ENCODE measurements at places on chromosomes 5 and 9.

- DNase-seq = peak; percentile 11
Measured at GRCh38 chr5:138725818-138726416, 27.3 kb upstream of the CTNNA1 start.

- no peak for DNase-seq
Measured at GRCh38 chr9:36276254-36276653, 18.0 kb upstream of the GNE start.

DNA sequence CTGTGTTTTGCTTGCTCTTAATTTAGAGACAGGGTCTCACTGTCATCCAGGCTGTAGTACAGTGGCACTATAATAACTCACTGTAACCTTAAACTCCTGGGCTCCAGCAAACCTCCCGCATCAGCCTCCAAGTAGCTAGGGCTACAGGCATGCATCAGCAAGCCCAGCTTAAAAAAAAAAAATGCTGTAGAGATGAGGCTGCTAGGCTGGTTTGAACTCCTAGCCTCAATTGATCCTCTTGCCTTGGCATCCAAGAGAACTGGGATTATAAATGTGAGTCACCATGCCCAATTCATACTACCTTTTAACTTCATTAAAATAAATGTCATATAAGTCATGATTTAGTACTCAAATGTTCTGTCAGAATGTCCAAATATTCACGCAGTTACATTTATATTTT lies 2195.7 kb upstream of the C9orf72 start:
- DNase-seq = no peak

GRCh38 chr9:136441191-136441680 lies 1.6 kb upstream of the INPP5E start:
- no peak for DNase-seq

DNA sequence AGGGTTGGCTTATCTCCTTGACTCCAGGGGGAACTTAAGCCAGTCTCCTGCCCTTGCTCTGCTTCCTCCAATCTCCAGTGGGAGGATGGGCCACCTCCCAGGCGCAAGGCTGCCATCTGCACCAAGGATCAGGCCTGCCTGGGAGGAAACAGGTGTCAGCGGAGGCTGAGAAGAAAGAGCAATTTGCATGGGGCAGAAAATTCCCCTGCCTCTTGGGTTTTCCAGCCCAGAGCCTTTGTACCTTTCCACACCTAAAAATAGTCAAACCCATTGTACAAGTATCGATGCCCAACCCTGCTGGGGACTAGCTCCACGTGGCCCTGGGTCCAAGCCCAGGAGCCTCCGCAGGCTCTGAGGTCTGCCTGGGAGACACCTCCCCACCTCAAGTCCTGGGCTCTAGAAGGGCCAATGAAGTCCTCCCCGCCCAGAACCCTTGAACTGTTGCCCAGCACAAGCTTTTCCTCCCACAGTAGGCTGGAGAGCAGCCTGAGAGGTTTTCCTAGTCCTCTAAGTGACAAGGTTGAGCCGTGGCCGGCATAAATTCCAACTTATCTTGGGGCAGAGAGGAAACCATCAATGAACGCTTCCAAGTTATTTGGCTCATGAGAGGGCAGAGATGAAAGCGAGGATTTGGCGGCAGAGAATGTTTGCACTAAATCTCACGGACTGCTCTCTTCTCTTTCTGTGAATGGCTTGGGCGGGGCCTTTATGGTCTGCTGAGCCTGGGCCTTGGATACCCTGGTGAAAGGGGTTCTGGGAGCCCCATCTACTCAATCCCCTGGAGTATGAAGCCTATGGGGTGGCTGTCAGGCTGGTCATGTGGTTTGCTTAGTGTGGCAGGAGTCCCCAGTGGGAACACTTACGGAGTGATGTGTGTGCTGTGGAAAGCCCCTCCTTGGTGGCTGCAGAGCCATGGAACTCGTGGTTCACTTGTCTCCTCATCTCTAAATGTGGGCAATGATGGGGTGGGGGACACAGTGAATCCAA lies 15.6 kb downstream of the JADE2 start:
- no peak for DNase-seq

DNA sequence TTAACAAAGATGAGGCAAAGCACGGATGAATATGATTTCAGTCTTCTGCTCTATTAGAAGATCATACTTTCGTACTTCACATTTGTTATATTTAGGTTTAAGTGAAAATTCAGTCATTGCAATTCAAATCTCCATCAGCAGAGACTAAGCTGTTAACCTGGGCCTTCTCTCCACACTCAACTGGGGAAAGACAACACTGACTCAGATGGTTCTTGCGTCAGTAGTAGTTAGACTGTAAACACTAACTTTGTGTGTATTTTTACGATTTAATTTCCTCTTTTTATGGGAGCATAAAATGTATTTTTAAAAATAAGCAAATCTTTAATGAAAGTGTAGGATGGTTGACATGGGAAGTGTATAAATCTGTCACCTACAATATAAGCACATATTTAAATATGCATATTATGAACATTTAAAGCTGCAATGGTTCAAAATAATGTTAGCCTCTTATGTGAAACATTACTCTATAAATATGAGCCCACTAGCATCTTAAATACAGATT lies 42.7 kb upstream of the ZNF608 start:
- no peak for DNase-seq

- no peak for DNase-seq
Measured at GRCh38 chr5:83414601-83415000, 56.9 kb upstream of the VCAN start.

GRCh38 chr5:97002983-97003382 lies 67.1 kb downstream of the LNPEP start:
- no peak for DNase-seq

GRCh38 chr9:122232796-122233306 lies 4.1 kb upstream of the LHX6 start:
- DNase-seq = no peak

- no peak for DNase-seq
Measured at GRCh38 chr5:153885141-153885540, 153.6 kb downstream of the FAM114A2 start.

GRCh38 chr5:75363111-75363510 lies 26.1 kb downstream of the HMGCR start:
- DNase-seq = no peak

DNA sequence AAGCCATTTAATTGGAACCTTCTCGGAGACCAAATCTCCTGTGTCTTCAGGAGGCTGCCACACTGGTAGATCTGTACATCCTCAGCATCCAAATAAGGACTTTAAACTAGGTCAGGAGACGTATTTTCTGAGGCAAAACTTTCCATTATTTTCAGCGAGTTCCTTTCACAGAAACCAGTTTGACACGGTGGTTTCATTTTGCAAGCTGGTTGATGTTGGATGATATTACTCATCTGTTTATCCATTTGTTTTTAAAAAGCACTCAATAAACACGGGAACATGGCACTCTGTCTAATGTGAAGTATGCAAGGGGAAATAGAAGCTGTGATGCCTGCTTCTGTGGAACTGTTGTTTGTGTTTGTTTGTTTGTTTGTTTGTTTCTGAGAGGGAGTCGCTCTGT lies 199.6 kb downstream of the ERCC6L2 start:
- no peak for DNase-seq

DNA sequence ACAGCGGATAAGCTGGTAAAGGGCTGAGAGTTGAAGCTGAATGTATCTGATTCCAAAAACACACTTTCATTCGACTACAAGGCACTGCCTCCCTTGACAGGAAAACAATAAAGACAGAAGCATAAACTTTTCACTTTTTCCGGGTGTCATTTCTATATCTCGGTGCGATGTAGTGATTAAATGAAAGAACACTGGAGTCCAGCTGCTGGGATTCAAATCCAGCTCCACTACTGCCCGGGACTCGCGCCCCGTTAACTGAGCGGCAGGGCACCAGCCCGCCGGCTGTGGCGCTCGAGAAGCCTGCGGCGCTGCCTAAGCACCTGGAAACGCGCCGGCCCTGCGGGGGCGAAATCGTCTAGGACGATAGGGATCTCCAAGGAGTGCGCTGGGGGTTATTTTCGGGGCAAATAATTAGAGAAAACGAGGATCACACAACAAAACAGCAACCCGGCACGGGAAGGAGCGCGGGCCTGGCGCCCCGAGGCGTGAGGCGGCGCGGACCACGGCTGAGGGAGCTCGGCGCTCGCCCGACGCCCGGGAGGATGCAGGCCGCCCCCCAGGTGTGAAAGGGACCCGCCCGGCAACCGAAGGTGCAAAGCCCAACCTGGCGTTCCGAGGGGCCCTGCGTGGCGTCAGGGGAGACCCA lies 837 bp downstream of the UIMC1 start:
- peak; percentile 70 for DNase-seq

- DNase-seq = no peak
Measured at GRCh38 chr9:134057307-134057657, 10.5 kb downstream of the BRD3 start.

DNA sequence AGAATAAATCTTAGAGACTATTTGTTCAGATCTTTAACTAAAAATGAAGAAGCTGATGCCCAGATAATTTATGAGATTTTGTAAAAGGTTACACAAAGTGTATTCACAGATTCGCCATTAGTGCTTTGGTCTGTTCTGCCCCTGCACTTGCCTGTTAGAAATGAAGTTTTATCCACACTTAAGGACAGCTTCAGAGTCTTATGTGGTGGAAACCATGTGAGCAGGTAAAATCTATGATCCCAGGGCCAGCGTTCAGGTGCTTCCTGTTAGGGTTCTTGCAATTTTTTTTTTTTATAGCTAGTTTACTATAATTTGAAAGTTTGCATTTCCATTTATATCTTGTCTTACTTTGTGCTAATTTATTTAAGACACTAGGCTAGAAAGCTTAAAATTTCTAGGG lies 561.6 kb downstream of the PRR16 start:
- no peak for DNase-seq

- no peak for DNase-seq
Measured at GRCh38 chr5:93566091-93566490, 14.9 kb downstream of the NR2F1-AS1 start.

DNA sequence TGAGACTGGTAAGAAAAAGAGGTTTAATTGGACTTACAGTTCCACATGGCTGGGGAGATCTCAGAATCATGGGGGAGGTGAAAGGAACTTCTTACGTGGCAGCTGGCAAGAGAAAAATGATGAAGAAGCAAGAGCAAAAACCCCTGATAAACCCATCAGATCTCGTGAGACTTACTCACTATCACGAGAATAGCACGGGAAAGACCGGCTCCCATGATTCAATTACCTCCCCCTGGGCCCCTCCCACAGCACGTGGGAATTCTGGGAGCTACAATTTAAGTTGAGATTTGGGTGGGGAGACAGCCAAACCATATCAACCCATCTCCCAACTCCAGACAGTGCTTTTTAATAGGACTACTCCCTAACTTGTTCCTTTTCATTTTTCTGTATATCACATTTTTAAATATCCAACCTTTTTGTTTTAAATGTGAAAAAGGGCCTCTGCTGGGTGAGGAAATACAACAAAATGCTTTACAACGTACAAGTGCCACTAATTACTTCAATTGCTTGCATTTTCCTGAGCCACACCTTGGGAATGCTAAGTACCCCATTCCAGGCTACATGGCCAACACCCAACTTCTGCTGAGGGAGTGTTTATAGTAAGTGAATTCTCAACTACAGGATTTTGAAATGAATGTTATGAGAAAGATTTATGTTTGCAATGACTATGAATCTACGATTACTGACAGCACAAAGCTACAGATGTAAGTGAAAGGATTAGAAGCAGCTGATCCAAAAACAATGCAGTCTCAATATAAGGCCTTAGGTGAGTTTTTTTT lies 294.1 kb upstream of the CD180 start:
- DNase-seq = peak; percentile 41

GRCh38 chr9:223152-223551 lies 8.5 kb downstream of the DOCK8 start:
- no peak for DNase-seq

DNA sequence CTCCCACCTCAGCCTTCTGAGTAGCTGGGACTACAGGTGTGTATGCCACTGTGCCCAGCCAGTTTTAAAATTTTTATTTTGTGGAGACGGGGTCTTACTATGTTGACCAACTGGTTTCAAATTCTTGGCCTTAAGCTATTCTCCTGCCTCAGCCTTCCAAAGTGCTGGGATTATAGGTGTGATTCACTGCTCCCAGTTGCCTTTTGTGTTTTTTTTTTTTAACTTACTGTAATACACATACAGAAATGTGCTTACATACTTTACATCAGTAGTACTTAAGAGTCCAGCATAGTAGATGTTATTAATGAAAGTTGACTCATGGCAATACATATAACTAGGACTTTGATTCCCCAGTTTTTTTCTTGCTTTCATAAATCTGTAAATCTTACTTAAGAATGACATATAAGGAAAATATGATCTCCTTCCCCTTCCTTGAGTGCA lies 4.7 kb downstream of the MAN2A1 start:
- no peak for DNase-seq

GRCh38 chr5:138778234-138778633 lies 25.0 kb downstream of the CTNNA1 start:
- DNase-seq = no peak

DNA sequence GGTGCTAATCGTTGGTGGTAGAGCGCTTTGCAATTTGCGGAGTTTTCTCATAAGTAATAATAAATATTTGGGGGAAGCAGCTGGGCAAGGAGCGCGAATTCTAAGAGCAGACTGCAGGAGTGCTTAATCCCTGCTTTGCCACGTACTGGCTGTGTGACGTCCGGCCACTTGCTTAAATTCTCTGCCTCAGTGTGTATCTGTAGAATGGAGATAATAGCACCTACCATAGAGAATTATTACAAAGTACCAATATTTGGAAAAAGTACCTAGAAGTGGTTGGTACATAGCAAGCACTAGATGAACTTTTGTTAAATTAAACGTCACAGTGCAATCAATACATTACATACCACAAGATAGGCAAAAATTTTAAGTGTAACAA lies 598 bp upstream of the TMED7 start:
- no peak for DNase-seq

DNA sequence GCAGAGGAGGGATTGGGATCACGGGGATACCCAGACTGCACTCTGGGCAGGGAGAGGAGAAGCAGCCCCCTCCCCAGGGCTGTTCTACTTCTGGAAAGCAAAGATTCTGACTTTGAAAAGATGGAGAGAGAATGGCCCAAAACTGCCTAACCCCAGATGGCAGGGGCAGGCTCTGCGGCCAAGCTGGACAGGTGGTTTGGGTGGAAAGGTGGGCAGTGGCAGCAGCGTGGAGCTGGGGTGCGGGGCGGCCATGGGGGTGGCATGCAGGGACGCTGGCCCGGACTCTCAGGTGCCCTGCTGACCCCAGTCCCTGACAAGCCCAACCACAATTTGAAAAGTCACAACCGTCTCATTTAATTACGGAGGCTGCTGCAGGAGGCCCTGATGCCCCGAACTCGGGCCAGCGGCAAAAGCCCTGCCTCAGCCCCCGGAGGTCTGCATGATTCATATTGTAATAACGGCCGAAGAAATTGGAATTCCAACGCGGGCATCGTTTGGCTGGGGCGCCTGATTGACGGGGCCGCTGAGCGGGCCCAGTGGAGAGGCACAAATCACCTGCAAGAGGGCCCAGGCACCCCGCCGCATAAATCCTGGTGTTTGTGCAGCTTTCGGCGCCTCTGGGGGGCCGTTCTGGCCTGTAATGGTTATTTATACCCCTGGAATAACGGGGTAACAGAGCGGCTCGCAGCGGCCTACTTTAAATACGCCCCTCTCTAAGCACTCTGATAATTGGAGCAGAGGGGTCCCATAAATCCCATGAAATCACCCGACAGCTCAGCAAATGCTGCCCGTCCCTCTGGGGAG lies 41.8 kb upstream of the FCN2 start:
- no peak for DNase-seq
